ENCODE measurements at places on chromosomes 1 and 21.
A peak's percentile ranks its signal among the peaks of the same experiment; 100 is the strongest.

- no peak for DNase-seq
These were observed 33.7 kb downstream of the PTP4A2 start for GRCh38 chr1:31904339-31905092.

DNA sequence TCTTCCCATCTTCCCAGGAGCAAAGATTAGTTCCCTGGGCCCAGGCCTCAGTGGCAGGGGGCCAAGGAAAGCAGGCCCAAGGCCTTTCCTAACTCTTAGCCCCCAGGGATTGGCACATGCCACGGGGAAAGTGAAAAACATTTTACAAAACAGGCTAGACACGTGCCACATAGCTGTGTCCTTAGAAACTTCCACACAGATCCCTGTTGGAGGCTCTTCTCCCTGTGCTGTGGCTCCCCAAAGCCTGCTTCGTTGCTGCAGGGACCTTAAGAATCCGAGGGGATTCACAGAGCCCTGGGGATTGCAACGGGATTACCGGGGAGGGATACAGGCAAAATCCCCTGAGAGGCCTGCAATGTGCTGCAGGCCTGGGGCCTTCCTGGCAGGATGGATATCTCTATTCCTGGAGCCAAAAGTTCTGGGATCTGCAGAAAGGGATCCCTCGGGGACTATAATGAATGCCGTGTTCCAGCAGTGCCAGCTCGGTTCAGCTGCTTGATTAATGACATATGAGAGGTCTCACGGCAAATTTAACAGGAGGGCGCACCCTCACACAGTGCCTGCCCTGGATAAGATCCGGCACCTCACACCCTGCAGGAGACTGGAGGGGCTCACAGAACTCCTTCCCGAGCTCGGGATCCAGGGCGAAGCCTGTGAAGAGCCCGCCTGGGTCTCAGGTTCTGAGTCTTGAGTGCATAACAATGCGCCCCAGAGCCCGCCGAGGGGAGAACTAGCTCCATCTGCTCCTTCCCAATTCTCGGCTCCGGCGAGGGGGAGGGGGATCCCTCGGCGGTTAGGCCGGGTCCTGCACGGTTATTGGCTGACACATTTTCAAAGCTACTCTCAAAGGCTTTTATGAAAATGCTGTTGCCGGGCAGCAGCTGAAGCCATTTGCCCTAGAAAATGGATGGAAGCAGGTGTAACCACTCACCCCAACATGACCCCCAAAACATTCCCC is 15.3 kb upstream of the RGS8 start:
- peak; percentile 78 for DNase-seq

DNA sequence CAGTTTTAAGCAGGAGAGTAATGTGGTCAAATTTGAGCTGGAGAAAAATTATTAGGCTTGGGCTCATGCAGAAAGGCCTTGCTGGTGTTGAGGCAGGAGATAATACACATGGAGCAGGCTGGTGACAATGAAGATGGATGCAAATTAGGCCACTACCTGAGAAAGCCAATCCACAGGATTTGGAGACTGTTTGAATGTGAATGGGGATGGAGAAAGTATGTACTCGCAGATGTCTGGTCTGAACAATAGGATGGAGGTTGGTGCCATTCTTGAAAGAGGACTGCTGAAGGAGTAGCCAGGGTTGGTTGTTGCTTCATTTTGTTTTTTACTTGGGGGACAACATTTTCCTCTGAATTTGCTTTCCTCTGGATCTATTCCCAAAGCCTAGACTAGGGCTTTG is 8.0 kb upstream of the KIRREL1 start:
- DNase-seq, result no peak

GRCh38 chr1:25634896-25635295 is 18.3 kb downstream of the MAN1C1 start:
- DNase-seq, result no peak

DNA sequence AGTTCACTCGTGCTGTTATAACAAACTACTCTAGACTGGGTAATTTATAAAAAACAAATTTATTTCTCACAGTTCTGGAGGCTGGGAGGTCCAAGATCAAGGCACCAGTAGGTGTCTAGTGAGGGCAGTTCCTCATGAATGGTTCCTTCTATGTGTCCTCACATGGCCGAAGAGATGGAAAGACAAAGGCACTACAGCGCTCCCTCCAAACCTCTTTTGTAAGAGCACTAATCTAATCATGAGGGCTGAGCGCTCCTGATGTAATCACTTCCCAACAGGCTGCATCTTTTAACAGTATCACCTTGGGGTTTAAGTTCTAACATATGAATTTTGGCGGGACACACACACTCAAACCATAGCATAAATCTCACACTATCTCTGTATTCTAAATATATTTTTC is 54.0 kb upstream of the KANK4 start:
- no peak for DNase-seq

DNA sequence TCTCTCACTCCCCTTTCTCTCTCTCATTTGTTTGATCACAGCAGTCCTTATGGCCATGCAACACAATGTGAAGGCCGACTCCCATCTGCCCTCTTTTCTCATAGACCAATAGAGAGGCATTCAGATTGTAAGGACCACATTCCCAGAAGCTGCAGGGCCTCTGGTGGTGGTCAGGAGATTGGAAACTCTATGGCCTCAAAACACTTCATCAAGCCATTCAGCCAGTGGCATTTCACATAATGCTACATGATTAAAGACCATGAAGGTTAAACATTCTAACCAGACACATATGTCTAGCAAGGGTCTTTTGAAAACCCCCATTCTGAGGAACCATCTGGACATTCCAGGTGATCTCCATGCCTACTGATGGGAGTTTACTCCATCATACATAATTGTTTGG is 769.5 kb upstream of the CXADR start:
- no peak for DNase-seq

DNA sequence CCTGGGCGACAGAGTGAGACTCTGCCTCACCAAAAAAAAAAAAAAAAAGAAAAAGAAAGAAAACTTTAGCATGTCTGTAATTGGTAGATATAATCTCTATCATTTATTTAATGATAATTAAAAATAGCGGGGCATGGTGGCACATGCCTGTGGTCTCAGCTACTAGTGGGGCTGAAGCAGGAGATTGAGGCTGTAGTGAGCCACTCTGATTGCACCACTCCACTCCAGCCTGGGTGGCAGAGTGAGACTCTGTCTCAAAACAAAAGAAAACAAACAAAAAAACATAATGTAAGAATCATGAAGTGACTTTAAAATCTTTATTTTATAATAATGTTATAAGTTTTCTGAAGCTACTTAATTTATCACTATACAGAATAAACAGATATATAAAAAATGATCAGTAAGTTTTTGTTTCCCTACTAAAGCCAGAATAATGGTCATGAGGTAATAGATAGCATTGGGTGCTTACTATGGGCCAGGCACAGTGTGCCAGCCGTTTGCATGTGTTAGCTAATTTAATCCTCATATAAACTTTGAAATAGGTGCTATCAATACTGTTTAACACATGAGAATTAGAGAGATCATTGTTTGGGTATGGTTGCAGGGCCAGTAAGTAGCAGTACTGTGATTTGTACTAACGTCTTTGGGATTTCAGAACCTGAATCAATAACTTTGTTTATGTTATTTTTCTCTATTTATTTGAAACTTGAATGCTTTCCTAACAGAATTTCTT is 23.8 kb downstream of the CLIC4 start:
- no peak for DNase-seq

DNA sequence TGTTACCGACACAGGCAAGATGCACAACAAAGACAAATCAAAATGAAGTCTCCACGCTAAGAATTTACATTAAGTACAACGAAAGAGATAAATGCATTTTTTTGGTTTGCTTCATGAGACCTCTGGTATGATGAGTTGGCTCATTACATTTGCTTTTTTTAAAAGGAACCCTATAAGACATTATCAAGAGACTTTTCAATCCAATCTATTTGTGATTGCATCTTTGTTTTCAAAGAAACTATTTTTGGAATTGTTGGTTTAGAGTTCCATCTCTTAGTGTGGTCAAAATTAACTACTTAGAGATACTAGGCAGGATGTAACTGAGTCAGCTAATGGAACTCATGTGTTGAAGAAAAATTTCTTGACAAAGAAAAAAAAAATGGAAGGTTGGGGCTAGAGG is 200.1 kb downstream of the ZC3H11B start:
- no peak for DNase-seq

DNA sequence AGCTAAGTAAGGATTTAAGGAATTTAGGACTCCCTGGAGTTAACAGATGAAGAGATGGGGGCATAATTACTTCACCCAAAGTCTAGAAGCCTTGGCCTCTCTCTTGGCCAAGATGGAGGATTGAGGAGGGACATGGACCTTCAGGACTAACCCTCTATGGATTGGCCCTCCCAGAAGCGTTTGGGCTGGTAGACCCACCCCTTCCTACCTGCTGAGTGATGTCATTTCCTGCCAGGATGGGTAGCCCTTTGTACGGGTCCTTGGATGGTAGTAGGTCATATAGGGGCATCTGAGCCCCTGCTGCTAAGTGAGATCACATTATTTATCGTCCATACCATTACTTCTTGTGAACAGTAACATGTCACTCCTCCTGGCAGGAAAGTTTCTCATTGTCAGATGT is 17.7 kb downstream of the LURAP1 start:
- DNase-seq, result peak; percentile 59

GRCh38 chr1:30194741-30195423 is 528.5 kb downstream of the MATN1 start:
- no peak for DNase-seq

DNA sequence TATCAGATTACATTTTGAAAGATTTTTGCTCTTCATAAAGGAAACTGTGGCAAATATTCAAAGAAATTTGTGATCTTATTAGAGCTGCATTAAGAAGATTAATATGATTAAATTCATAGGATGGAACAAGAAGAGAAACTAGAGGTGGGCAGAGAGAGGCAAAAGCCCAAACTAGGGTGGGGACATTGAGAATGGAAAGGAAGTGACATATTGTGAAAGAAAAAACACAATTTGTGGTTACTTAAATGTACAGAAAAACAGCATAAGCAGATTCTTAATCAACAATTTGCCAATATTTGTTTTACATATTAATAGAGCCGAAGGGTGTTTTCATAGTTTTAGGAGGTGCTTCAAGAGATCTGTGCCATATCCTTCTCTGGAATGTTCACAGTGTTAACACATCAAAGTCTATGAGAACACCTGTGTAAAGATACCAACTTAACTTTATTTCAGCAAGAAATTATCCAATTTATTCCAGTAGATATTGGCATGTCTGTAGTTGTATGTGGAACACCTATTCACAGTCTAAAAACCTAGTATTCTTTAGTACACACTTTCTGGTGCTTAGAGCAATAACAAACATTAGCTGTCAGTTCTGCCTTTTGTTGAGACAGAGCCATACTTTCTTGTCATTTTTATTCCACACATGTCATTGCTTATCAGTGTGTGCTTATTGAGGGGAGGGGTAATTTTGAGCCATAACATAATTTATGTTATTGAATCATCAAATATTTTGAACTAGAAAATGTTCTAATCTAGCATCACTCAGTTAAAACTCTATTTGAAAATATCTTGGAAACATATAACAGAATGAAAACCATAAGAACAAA is 401.5 kb downstream of the PTPRC start:
- no peak for DNase-seq

GRCh38 chr1:12359359-12360133 is 129.7 kb downstream of the VPS13D start:
- DNase-seq, result no peak

DNA sequence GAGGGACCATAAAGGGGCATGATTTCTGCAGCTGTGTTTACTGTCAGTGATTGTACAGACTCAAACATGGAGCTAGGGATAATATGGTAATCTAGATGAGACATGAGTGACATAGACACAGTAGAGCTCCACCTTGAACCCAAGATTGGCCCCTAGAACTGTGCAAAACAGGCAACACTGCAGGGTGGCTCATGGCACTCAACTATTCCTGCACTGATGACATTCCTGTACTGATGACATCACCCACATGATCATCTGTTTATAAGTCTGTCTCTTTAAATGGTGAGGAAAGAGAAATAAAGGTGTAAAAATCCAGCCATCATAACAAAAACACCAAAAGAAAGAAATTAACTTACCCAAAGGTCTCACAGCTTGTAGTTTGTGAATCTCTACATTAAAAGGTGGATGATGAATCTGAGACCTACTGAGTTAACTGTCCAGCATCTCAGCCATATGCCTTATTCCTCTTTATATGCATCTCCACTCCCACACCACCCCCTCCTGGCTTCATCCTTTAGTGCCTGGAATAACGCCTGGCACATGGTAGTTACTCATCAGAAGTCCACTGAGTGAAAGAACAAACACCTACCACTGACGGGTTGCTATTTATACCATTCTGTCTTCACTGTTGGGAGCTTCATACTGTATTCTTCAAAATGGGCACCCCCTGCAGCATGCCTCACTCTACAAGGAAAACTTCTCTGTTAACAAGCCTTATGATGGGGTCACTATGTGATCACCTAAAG is at the start of gene LRRC53:
Gene LRRC53 (minus strand): TSS at position 442 of the 746 bp plus-strand sequence. CDS start 29,262 bp downstream, outside the sequence.
- DNase-seq, result no peak

GRCh38 chr1:221083902-221084301 is 204.7 kb downstream of the HLX start:
- no peak for DNase-seq

GRCh38 chr1:118842452-118843201 is 145.5 kb downstream of the TBX15 start:
- peak; percentile 78 for DNase-seq

- DNase-seq, result no peak
These were observed 109.0 kb downstream of the ZMYM4 start for GRCh38 chr1:35377555-35377954.

GRCh38 chr1:172185996-172186395 is 234.5 kb upstream of the C1orf105 start:
- DNase-seq, result no peak

DNA sequence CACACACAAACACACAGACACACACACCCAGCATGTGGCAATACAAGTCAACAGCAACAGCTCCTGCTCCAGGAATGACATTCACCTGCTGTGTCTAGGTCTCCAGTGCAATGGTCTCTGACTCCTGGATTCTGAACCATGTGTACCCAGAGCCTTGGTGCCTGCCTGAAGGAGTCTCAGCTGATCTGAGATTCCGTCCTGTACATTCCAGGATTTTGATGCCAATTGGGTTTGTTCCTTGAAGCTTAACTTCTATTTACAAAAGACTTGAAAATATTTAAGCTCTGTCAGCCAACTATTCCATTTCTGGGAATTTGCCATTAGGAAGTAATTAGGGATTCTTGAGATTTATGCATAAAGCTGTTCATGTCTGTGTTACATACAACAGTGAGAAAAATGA is 85.4 kb upstream of the LRRC8D start:
- no peak for DNase-seq
